Astrocyte of the cerebellum (primary cell): ENCODE measurements at places on chromosomes 16 and 17.

DNA sequence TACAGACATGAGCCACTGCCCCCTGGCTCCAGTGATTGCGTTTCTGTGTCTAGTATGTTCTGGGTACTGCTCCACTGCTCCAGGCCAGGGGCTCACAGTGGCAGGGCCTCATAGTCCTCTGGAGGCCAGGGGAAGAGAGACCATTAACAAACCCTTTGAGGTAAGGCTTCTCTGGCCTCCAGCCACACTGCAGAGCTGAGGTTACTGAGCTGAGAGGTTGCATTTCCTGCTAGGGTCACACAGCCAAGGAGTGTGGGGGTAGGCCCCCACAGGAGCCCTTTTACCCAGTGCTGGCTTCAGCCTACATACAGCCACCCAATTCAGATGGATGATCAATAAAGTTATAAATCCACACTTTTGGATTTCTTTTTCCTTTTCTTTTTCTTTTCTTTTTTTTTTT lies 50.4 kb upstream of the DLX4 start:
- DNase-seq: no peak

- no peak for DNase-seq
These were observed 120.2 kb downstream of the MYO1D start for GRCh38 chr17:32756696-32757095.

- no peak for DNase-seq
These were observed 35.7 kb upstream of the DHRS7B start for GRCh38 chr17:21090902-21091618.

GRCh38 chr17:81510785-81511553 lies 1.6 kb downstream of the ACTG1 start:
- DNase-seq: no peak

DNA sequence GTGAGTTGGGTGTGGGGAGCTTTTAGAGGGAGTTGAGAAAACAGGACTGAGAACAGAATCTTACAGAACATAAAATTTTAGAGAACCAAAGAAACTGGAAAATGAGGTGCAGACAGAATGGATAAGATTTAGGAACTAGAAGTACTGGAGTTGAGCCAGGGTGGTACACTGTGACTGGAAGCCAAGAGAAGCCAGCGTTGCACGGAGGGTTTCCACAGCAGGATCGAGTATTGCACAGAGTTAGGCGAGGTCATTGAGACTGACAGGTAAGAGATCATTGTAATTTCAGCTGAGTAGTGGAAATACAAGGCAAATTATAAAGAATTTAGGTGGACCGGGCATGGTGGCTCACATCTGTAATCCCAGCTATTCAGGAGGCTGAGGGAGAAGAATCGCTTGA lies 6.6 kb downstream of the GSDMA start:
- no peak for DNase-seq

DNA sequence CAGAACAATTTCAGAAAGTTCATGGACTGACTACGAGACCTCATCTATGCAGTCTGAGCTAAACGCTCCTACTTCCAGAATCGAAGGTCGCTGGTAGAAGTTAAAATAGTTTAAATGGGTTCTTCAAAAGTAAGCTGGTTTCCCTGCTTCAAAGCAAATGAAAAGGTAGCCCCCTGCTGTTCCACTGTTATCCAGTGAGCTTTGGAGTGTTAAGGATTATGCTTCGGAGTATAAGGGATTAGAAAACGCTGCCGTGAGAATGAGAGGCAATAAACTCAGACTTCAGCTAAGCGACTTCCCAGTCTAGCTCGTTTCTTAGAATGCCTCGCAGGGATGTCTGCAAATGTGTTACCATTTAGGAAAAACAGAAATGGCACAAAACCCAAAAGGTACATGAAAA lies 12.4 kb downstream of the MLYCD start:
- DNase-seq: no peak

DNA sequence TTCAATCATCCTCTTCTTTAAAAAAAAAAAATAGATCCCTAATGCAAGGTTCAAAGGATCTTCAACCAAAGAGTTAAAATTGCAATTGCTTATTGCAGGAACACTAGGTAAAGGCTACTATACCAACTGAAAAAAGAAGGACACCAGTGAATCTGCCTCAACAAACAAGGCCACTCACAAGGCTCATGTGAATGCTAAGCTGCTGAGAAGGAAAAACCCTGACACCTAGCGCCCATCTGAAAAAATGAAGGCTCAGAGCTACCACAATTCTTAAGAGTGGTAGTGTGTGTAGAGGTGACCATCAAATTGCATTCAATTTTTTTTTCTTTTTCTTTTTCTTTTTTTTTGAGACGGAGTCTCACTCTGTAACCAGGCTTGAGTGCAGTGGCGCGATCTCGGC lies 201.6 kb upstream of the C17orf78 start:
- peak; percentile 16 for DNase-seq

- peak; percentile 59 for DNase-seq
These were observed 1.3 kb upstream of the SOCS1 start for GRCh38 chr16:11257131-11257938.

DNA sequence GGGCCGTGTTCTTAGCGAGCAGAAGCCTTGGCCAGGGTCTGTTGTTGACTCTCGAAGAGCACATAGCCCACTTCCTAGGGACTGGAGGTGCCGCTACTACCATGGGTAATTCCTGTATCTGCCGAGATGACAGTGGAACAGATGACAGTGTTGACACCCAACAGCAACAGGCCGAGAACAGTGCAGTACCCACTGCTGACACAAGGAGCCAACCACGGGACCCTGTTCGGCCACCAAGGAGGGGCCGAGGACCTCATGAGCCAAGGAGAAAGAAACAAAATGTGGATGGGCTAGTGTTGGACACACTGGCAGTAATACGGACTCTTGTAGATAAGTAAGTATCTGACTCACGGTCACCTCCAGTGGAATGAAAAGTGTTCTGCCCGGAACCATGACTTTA lies 18.5 kb downstream of the RSPRY1 start:
- no peak for DNase-seq

- DNase-seq: peak; percentile 29
These were observed at the start of gene TEKT1 for GRCh38 chr17:6831661-6832263. TEKT1 (minus strand) TSS chr17:6831729; CDS start chr17:6830376, 1,353 bp downstream.

GRCh38 chr17:33687831-33688230 lies 394.7 kb upstream of the ASIC2 start:
- DNase-seq: no peak

DNA sequence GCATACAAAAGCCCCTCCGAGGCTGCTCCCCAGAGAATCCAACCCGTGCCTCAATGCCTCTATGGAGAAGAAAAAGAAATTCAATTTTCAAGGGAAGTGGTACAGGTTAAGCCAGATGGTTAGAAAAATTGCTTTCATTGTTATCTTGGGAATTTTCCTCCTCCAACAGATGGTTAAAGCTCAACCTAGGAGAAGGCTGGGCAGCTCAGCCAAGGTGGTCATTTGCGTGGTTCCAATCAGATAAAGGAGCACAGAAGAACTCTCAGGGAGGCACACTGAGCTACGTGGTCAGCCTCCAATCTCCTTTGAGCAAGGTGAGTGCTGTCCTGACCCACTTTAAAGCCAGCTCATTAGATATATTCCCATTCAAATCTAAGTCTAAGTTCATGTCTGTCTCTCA lies 106.7 kb downstream of the STX8 start:
- DNase-seq: no peak

- peak; percentile 39 for DNase-seq
These were observed 9.3 kb downstream of the CORO6 start for GRCh38 chr17:29613352-29613837.

GRCh38 chr16:57754354-57755060 lies 18.9 kb downstream of the KATNB1 start:
- no peak for DNase-seq

DNA sequence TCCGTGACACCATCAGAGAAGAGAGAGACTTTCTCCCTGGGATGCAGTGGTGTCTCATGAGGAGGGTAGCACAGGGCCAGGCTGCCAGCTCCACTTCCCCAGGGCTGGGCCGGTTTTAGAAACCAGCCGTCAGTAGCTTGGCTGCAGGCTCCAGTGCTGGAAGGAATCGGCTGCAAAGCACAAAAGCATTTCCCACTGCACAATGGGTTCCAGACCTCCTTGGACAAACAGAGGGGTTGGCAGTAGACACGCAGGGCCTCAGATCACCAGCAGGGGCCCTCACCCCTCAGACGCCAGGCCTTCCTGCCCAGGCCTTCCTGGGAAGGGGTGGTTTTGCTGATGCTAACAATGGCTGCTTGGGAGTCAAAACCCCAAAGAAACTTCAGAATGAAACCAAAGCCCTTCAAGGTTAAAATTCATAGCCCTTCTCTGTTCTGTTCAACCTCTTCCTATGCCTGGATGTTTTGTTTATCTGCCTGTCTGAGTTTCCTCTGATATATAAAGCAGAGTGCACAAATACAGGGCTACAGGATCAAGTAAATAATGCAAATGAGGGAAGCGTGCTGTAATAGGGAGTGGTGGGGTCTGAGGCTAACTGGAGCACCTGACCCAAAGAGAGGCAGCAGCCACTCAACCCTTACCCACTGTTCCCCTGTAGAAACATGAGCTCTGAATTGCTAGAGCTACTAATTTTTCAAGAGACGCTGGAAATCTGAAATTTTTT lies 26.2 kb downstream of the TEKT5 start:
- DNase-seq: peak; percentile 26

GRCh38 chr16:14347706-14348105 lies 276.6 kb downstream of the MRTFB start:
- no peak for DNase-seq

- DNase-seq: no peak
These were observed 61.0 kb upstream of the LGALS9 start for GRCh38 chr17:27569884-27570577.

DNA sequence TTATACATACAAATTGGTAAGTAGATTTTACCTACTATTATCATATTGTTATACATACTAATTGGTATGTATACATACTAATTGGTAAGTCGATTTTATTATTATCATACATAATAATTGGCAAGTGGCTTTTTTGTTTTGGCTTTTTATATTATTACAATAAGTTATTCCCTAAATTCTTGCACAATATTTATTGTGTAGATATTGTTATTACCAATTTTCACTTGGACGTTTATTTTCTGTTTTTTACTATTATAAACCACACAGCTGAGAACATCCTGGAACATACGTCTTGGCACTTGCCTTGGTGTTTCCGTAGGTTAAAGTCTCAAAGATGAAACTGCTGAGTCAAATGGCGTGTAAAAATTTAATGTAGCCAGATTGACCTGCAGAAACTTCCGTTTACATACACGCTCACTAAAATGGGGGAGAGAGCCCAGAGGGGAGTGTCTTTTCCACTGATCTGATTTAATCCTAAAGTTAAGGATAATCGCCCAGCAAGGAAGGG lies 18.9 kb downstream of the GNGT2 start:
- peak; percentile 9 for DNase-seq

DNA sequence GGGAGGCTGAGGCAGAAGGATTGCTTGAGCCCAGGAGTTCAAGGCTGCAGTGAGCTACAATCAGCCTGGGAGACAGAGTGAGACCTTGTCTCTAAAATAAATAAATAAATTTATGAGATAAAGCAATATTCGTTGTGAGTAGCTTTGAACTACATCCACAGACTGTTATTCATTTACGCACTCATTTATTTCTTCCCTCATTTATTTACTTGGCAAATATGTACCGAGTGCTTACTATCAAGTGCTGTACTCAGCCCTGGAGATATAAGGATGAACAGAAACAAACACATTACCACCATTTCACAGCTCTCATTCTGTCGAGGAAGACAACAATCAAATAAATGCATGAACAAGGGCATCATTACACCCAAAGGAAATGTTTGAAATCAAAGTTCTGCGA lies 24.7 kb upstream of the UMOD start:
- no peak for DNase-seq
